Left forelimb (tissue), 1 donor: ENCODE measurements at places on chromosomes 7 and 10.

DNA sequence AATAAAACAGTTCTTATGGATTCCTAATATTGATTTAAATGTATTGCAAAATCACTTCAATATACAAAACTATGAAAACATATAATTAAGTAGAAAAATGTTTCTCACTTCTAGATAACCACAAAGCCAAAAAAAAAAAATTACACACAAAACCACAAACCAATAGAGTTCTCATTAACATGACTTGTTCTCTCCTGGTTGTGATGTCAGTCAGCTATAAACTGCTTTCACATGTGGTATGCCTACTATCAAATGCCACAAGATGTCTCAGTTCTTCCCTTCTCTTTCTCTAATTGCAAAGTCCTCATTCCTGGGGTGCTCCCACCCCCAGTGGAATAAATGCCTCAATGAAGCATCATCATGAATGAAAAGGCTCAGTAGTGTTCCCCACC is 16.6 kb downstream of the GNAI1 start:
- DNase-seq = no peak

DNA sequence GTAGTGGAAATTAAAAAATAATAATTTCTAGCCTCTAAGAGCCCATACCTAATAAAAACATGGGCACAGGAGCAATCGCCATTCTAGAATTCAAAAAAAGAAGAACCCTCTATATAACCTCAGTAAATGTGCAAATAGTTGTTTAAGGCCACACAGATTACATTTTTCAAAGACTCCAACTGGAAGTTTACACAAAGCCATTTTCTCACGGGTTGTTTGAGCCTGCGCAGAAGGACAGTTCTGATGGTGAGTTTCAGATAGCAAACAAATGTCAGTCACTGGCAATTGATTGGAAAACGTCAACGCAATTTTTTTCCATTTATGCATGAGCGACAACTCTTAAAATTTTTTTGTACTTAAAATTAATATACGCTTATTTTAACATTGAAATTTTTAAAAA is 23.0 kb upstream of the ELMO1 start:
- no peak for DNase-seq

DNA sequence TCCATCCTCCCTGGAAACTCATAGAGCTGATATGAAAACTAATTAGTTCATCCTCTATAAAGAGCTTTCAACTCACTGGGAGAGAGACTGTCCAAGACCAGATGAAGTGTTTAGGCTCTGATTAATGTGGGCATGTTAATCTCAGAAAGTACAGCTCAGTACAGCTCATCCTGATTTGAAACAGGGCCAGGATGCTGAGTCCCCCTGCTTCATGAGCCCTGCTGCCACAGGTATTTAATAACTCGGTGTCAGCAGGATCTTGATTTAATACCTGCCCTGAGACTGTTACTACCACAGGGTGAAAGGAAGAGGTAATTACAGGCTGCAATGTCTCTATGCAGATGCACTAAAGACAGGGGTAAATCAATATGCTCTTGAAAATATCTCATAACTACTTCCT is 10.8 kb downstream of the LMOD2 start:
- DNase-seq = no peak

DNA sequence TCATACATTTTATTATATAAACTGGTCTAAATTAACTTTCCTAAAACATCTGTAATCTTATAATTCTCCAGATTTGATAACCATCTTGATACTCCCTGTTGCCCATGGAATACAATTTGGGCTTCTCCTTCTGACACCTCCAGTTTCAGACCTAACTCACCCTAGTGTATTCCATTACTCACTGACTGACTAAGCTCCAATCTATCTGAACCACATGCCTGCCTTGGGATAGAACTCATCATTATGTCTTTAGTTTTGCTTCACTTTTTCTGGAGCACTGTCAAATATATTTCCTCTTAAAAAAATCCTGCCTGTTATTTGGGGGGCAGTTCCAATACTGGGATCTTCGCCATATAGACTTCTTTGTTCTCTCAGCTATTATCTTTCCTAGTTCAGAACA is 4.9 kb upstream of the FOXP2 start:
- no peak for DNase-seq
